ENCODE measurements at places on chromosomes 7 and 10. TPM values are rescaled to one million over a fixed set of nuclear protein-coding genes. Genes with fewer than 3 reads are reported as not detected.

The FAM200A gene
- total RNA-seq = 18.9 TPM

The TUBB8 gene
- not detected for total RNA-seq

The TFR2 gene
- 5.3 TPM for total RNA-seq

The CALD1 gene
- total RNA-seq = 29.5 TPM

The ARHGEF5 gene
- 1.4 TPM for total RNA-seq

The GPER1 gene
- total RNA-seq = 1.1 TPM

The LLCFC1 gene
- not detected for total RNA-seq

The PRR15 gene
- not detected for total RNA-seq

The ARHGAP12 gene
- 96.5 TPM for total RNA-seq

The VPS26A gene
- 56.6 TPM for total RNA-seq

The CYP26A1 gene
- 10.0 TPM for total RNA-seq

The WASHC2C gene
- 31.5 TPM for total RNA-seq

The ANKRD61 gene
- total RNA-seq = 0.31 TPM

The FAM221A gene
- total RNA-seq = 16.4 TPM

The NUP205 gene
- total RNA-seq = 58.0 TPM

The NODAL gene
- 2.2 TPM for total RNA-seq

The ZNF804B gene
- total RNA-seq = 4.2 TPM

The HABP2 gene
- total RNA-seq = 0.31 TPM

The EN2 gene
- not detected for total RNA-seq

The C7orf33 gene
- not detected for total RNA-seq

The IL6 gene
- total RNA-seq = not detected

The AKR1C8 gene
- total RNA-seq = 0.78 TPM

The DGKB gene
- 6.6 TPM for total RNA-seq
